ENCODE measurements at places on chromosomes 12 and 14.

- no peak for DNase-seq
These were observed 3.6 kb downstream of the VDR start for GRCh38 chr12:47901063-47901717.

GRCh38 chr12:20810487-20810886, at the start of gene SLCO1B3:
Gene SLCO1B3 (plus strand): TSS chr12:20810705. CDS start chr12:20815739, 5,034 bp downstream.
- no peak for DNase-seq

DNA sequence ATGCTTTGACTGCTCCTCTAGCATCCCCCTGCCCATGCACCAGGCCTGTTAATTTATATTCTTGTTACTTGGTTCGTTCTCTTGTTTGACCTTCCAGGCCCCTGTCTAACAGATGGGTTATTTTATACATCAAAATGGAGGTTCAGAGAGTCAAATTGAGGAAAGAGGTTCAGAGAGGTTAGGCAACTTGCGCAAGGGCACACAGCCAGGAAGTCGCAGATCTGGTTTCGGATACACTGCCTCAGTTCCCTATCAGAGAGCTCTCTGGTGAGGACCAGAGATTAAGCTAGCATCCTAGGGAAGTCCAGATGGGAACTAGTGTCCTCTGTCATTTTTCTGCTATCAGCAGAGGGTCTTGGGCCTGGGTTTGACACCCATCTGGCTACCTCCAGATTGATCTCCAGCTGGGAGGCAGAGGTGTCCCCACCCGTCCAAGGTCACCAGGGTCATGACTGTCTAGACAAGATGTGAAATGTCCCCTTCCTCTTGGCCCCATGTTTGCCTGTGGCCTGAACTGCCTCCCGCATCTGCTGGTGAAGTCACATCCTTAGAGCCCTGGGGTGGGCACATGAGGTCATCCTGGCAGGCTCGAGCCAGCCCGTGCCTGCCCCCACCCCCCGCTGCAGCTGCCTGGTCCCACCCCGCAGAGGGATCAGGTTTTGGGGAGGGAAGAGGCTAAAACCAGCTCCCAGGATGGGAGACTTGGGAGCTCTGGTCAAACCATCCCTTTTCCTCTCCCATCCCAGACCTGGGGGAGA, 84.3 kb upstream of the NCOR2 start:
- DNase-seq, result no peak

DNA sequence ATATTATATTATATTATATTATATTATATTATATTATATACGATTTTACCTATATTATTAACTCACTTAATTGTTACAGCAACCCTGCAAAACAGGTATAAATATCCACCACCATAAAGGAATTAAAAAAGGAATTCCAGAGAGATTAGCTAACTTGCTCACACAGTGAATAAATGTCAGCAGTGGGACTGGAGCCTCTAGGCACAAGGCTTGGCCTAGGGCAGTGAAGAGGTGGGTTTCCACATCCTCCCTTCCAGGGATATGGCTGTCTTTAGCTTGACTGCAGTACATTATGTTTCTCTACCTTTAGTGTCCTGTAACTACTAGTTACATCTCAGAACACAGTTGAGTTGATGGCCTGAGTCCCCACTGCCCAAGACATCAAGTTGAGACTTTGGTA, 166.9 kb downstream of the SLC15A5 start:
- no peak for DNase-seq

All from activated CD4-positive, alpha-beta T cell treated with anti-CD3 and anti-CD28 coated beads, Interleukin-2, amount 50 U/mL, for 48 hours (primary cell).